ENCODE measurements at places on chromosomes 7 and 10. TPM values are rescaled to one million over a fixed set of nuclear protein-coding genes. Genes with fewer than 3 reads are reported as not detected.
A peak's percentile ranks its signal among the peaks of the same experiment; 100 is the strongest.

DNA sequence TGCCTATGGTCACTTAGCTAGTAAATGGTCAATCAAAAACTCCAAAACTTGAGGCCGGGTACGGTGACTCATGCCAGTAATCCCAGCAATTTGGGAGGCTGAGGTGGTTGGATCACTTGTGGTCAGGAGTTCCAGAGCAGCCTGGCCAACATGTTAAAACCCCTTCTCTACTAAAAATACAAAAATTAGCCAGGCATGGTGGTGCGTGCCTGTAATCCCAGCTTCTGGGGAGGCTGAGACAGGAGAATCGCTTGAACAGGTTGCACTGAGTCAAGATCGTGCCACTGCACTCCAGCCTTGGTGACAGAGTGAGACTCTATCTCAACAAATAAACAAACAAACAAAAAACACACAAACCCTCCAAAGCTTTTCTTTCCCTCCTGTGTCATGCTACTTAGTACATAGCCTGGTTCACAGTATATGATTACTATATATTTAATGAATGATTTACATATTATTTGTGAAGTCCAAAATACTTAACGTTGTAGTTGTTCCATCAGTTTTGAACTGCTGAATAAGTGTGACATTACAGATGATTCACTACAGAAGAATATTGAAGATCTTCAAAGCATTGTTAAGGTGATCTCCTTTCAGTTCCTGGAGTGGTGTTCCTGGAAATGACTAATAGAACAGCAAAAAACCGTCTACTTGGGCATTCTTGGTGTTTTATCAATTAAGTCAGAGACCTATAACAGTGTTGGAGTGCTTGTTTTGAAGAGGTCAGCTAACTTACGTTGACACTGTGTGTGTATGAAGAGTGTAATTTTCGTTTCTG lies 72.9 kb downstream of the ADK start:
- no peak for DNase-seq

GRCh38 chr7:65475734-65476319 lies 102.2 kb downstream of the ZNF92 start:
- DNase-seq: no peak

DNA sequence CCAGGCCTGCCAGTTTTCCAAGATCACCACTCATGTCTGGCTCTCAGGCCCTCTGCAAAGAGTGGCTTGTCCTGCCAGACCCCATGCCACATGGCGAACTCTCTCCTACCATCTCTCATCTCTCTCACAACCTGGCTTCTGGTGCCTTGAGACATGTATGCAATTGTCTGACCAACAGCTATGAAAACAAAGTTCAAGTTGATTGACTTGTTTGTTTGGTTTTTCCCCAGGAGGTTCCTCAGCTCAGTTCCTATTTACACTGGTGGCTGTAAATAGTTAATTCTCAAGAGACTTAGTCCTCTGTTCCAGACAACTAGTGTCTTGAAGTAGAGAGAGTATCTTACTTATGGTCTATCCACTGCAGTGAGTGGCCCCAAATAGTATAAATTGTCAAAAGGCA lies 131.8 kb downstream of the SNX10 start:
- no peak for DNase-seq

DNA sequence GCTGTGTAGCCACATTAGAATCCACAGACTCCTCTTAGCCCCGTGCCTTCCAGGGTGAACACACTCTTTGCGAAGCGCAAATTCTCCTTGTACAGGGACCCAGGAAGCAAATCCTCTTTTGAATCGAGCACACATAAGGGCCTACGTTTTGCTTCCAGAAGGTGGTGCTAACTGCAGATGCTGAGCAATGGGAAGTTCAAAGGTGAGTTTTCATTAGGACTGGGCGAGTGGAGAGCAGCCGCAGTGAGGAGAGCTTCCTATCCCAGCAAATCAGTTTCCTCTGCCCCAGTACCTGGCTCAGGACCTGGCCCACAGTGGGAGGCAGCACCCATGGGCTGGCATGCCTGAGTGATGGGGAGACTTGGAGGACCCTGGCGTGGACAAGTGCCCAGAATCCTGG lies 23.5 kb upstream of the GPR26 start:
- no peak for DNase-seq

DNA sequence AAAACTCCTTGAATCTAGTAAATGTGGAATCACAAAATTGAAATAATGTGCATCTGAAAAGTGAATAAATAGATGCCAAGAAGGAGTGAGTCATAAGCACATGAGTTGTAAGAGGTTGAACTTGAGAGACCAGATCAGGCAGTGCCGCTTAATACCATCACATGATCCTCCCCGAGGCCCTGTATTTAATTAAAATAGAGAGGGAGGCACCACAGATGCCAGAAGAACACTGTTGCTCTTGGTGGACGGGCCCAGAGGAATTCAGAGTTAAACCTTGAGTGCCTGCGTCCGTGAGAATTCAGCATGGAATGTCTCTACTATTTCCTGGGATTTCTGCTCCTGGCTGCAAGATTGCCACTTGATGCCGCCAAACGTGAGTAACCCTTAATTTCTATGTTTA lies at the start of gene GPNMB:
GPNMB (plus strand) TSS at position 221 of the 400 bp plus-strand sequence; CDS start at position 304, 83 bp downstream.
- no peak for DNase-seq

GRCh38 chr10:98055841-98056516 lies 25.6 kb upstream of the CRTAC1 start:
- no peak for DNase-seq

DNA sequence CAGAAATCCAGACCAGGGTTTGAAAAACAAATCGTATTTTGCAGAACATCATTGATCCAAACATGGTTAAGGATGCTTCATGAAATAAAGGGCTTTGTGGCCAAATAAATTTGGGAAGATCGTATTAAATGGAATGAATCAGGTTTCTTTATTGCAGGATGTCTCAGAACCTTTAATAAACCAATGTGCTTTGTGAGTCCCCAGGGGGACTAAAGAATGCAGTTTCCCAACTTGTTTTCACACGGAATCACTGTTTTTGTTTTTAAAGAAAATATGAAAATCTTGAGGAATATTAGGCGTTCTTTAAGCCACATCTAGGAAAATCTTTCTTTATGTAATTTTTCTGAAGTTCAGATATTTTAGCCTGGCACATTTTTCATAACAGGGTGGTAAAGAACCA lies 16.8 kb upstream of the CCDC172 start:
- no peak for DNase-seq

GRCh38 chr10:13453896-13454295 lies 74.9 kb downstream of the BEND7 start:
- peak; percentile 26 for DNase-seq

- peak; percentile 15 for DNase-seq
Measured at GRCh38 chr7:16851829-16852228, 30.0 kb downstream of the AGR3 start.

DNA sequence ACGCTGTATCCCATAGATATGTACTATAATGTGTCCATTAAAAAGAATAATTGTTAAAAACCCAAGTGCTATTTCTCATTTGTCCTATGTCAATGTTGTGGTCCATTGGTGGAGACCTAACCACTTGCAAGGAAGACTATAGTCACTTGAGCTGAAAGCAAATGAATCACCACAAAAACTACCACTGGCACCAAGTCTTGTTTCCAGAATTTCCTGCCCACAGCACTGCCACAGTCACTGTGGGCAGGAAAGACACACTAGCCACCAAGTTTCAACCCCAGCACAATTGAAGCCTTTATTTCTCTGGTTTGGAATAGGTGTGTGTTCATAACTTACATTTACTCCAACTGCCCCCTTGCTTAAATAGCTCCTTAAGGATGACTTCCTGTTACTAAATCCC lies 12.4 kb downstream of the DIP2C start:
- DNase-seq: no peak

DNA sequence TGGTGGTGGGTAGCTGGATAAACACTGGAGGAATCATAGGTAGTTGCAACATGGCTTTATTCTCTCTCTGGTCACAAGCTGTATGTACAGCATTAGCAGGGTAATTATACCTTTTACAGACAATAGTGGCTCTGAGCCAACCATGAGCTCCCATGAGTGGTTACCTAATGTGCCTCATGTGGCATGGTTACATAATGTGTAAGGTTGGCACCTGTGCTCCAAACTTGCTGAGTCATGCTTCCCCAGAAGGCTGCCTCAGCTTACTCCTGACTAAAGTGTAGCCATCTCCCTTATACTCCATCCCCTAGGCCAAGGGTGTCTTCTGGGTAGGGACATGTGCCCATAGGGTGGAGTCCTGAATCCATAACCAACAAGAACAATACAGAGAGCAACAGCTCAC lies 345.3 kb upstream of the SEMA3C start:
- no peak for DNase-seq

DNA sequence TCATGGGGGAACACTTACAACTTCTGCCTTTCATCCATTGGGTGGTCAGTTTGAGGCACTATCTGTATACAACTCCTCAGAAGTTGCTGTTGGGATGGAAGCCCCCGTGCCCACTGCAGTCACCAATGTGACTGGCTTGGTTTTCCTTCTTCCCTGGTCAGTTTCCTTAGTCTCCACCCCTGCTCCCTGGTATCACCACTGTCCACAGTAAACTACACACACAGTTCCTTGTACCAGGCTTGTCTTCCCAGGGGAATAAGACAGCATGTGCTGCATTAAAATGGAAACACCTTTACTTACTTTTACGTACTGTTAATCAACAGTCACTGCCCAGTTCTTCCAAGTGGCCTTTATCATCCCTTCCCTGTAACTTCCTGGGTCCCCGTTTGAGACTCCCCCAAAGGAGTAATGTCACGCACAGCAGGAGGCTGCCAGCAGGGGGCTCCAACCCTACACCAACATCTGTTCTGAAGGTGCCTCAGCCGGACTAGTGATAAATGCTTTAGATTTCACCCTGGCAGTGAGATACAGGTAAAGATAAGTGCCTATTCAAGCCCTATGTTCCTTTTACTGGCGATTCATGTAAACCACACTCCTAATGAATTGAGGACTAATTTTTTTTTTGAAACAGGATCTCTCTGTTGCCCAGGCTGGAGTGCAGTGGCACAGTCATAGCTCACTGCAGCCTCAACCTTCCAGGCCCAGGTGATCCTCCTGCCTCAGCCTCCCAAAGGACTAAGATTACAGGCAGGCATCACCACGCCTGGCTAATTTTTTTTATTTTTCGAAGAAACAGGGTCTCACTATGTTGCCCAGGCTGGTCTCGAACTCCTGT lies 45.3 kb upstream of the PIK3AP1 start:
- peak; percentile 75 for DNase-seq

- DNase-seq: peak; percentile 70
Measured at GRCh38 chr7:6446838-6447580, 745 bp downstream of the DAGLB start.

GRCh38 chr7:158277219-158278141 lies 310.1 kb downstream of the PTPRN2 start:
- DNase-seq: no peak

DNA sequence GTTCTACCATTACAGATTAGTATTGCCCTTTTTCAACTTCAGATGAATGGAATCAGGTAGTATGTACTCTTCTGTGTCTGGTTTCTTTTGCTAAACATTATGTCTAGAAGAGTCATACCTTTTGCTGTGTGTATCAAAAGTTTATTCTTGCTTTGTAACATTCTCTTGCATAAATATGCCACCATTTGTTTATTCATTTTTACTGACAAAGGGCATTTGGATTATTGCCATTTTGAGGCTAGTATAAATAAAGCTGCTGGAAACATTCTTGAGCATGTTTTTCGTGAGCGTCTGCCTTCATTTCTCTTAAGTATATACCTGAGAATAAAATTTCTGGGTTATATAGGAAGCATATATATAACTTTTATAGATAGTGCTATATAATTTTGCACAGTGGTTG lies 121.7 kb upstream of the CSTF2T start:
- no peak for DNase-seq

- no peak for DNase-seq
Measured at GRCh38 chr7:70726294-70726693, 405.6 kb upstream of the GALNT17 start.

GRCh38 chr7:38748056-38748610 lies 117.0 kb upstream of the AMPH start:
- DNase-seq: no peak

DNA sequence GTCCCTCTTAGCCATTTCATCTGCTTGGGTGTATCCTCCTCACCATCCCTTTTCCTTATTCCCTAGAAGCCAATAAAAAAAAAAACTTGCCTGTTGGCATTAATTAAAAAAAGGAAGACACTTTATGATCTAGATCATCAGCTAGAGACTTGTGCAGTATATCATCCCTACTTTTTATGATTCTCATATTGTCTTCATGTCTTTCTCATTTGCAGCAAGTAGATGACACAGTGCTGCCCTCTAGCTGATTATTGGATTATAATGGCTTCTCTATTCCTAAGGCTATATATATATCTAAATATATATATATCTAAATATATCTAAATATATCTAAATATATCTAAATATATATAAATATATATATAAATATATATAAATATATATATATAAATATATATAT lies 272.4 kb upstream of the LRGUK start:
- DNase-seq: no peak

DNA sequence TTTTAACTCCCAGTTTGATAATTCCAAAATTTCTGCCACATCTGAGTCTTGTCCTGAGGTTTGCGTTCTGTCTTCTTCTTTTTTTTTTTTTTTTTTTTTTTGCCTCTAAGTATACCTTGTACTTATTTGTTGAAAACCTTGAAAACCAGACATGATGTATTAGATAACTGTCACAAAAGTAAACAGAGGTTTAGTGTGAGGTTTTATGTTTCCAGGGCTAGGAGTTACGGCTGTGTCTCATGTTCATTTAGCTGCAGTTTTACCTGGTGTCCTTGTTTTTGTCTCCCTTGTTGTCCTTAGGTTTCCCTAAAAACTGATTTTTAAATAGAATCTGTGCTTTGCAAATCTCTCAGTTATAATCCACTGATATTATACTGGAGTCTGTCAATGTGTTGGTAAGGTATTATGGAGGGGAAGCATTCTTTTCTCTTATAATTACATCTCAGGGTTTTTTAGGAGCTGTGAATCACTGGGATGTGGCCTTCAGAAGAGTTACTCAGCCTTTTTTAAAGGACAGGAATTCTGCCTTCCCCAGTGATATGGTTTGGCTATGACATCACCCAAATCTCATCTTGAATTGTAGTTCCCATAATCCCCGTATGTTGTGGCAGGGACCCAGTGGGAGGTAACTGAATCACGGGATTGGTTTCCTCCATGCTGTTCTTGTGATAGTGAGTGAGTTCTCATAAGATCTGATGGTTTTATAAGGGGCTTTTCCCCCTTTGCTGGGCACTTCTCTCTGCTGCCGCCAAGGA lies 95.0 kb downstream of the CDCA7L start:
- no peak for DNase-seq

The DNAH11 gene
- total RNA-seq: 0.12 TPM

The CACNB2 gene
- total RNA-seq: 8.4 TPM

The SLC18A3 gene
- total RNA-seq: 0.20 TPM

The NXPH1 gene
- total RNA-seq: 0.95 TPM

The HTRA1 gene
- 141 TPM for total RNA-seq

The KIAA1549 gene
- total RNA-seq: 5.7 TPM

The STEAP1 gene
- 13.1 TPM for total RNA-seq

The PON1 gene
- 8.9 TPM for total RNA-seq

The TIMM23B gene
- total RNA-seq: 9.6 TPM

The DDC gene
- total RNA-seq: 1.7 TPM

The GPR158 gene
- 0.09 TPM for total RNA-seq

The TNRC18 gene
- total RNA-seq: 171 TPM

The PNLIP gene
- 5.4 TPM for total RNA-seq

The HOXA5 gene
- total RNA-seq: 0.81 TPM

The MACC1 gene
- total RNA-seq: 13.4 TPM

The DPP6 gene
- 0.35 TPM for total RNA-seq
